Fibroblast of mammary gland (primary cell): ENCODE measurements at places on chromosomes 2 and 18.

DNA sequence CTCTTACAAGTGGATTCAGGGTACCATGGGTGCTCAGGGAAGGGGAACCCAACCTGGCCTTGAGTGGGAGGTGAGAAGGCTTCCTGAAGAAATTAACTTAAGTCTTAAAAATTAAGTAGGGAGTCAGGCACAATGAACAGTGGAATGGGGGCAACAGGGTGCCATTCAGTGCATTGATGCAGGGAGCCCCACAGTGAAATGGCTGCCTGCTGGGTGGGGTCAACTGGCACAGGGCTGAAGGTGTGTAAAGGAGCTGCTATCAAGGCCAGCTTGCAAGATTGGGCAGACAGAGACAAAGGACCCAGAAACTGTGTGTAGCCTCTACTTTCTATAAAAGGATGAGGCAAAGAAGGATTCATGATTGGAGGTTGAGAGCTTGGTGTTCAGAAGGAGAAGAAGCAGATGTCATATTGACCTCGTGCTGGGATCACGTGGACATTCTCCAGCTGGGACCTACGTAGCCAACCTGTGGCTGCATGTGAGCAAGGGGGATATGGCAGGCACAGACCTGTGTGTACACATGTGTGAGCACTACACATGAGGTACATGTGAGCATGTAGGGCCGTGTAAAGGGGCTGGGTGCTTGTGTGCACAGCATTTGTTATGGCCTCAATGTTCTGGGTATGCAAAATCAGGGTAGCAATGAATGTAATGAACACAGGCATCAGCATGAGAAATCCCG is 209.5 kb upstream of the HAAO start:
- DNase-seq, result no peak

DNA sequence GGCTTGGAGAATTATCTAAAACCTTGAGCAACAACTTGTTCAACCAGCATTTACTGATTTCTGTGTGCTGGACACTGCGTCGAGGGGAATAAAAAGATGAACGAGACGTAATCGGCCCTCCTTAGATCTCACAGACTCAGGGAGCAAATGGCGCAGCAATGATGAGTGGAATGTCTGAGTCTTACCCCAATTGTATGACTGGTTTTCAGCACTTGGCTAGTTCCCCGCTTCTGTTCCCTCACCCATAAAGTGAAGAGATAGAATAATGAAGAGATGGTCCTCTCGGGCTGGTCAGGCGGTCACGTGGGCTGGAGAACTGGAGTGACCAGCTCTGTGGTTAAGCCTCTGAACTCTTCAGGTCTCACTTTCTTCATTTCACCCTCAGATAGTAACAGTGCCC is 17.3 kb upstream of the GATA6 start:
- DNase-seq, result no peak

GRCh38 chr2:46779447-46779941 is 136.1 kb downstream of the MCFD2 start:
- DNase-seq, result peak; percentile 59

GRCh38 chr2:227154986-227155774 is 8.8 kb downstream of the COL4A4 start:
- peak; percentile 92 for DNase-seq

GRCh38 chr18:28079883-28080282 is 97.0 kb downstream of the CDH2 start:
- DNase-seq, result no peak

GRCh38 chr2:27681841-27682240 is 18.2 kb downstream of the SLC4A1AP start:
- peak; percentile 69 for DNase-seq

DNA sequence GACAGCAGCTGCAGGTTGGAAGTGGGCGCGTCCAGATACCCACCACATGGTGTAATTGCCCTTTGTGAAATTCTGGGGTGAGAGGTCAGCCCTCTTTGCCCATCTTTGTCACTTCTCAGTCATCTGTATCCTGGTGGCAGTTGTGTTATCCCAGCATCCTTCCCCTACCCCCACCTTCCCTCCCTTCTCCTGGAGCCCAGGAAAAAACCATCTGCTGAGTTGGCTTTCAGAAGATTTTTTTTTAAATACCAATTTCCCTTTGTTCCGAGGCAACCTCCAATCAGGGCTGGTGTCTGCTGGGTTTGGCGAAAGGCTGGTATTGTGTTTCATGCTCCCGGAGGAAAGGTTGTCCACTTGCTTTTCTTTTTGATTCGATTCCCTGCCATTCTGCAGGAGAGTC is 35.2 kb downstream of the SETBP1 start:
- DNase-seq, result no peak

GRCh38 chr2:41962922-41963622 is 84.7 kb upstream of the PKDCC start:
- no peak for DNase-seq

DNA sequence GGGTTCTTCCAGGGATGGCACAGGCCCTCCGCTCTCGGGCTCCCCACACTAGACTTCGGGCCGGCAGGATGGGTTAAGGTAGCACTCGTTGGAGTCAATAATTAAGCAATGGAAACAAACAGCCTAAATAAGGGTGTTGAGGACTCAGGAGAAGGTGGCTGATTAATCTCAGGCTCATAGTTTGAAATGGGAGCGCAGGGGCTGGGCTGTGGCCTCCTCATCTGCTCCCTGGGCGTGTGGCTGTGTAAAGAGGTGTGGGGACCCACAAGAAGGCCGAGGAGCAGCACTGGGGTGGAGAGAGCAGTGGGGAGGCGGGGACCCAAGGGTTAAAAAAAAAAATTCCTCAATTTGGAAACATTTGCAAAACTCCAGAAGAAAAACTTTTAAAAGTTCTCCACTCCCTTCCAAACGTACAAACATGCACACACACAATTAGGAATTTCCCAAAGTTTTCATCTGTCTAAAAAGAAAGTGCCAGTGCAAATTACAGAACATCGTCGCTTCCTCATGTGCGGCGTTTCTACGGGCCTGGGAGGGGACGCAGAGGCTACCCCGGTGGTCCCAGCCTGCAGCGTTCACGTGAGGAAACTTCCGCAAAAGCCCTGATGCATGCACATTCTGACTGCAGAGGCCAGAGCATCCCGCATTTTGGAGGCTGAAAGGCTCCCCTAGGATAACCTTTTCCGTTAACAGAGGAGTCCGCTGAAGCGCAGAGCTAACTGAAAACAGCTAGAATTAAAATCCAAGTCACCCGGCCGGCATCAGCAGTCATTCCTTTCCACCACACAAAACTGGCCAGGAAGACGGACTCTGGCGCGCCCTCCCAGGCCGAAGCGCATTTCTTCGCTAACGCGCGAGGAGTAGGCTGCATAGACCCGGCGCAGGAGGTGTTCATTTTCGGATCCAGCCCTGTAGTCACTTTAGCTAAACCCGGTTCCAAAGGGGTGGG is 1.0 kb upstream of the TUBB6 start:
- peak; percentile 77 for DNase-seq

GRCh38 chr2:224927646-224928173 is 114.6 kb downstream of the DOCK10 start:
- peak; percentile 46 for DNase-seq

DNA sequence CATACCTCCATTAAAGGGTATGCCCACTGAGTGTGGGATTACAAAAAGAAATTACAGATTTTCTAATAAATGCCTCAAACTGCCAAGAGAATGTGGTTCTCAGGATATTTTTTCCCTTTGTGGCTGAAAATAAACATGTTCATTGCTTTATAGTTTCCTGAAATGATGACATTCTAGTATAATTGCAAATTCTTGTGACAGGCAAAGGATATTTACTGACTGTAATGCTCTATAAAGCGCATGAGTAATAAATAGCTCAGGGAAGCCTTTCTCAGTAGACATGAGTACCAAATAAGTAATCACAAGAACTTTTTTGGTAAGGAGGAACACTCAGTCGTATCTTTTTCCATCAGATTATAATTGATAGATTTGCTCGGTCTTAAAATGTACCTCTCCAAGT is 72.3 kb downstream of the FTCDNL1 start:
- no peak for DNase-seq

GRCh38 chr2:156901373-156902031 is 356.0 kb upstream of the GALNT5 start:
- peak; percentile 27 for DNase-seq

DNA sequence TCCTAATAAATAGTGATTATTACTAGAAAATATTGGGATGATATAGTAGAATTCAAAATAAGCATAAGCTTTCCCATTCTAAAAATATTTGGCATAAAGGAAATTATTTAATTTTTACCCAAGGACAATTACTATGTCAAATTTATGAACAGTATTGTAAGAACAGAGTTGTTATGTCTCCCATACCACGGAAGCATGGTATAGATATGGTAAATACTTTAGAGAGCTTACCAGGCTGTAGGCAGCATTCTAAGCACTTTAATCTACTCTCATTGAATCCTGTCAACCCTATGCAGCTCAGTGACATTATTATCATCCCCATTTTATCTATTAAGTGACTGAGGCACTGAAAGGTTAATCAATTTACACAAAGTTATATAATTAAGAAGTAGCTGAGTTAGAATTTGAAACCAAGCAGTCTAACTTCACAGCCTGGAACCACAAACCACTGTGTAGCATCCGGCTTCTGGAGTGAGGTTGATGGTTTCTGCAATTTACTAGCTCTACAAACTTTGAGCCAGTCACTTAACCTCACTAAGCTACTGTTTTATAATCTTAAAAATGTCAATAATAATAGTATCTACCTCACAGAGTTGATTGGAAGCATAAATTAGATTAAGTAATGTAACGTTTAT is 323.7 kb downstream of the ARHGAP15 start:
- no peak for DNase-seq

- DNase-seq, result no peak
These were observed 241.2 kb downstream of the FAM210A start for GRCh38 chr18:13485182-13485581.

GRCh38 chr18:25190472-25190871 is 161.5 kb downstream of the ZNF521 start:
- no peak for DNase-seq
